ENCODE measurements at places on chromosomes 16 and 17.

- no peak for DNase-seq
Observed at GRCh38 chr17:82798752-82799151, 41.1 kb downstream of the ZNF750 start.

GRCh38 chr17:28744104-28744971 lies 527 bp downstream of the TRAF4 start:
- peak; percentile 90 for DNase-seq

GRCh38 chr17:394718-395095 lies 42.1 kb upstream of the RPH3AL start:
- no peak for DNase-seq

GRCh38 chr16:77307426-77308162 lies 108.4 kb downstream of the SYCE1L start:
- no peak for DNase-seq

- DNase-seq = peak; percentile 93
Observed at GRCh38 chr17:38703742-38704605, 1.1 kb upstream of the MLLT6 start.

GRCh38 chr16:19236561-19237209 lies 48.8 kb upstream of the CLEC19A start:
- DNase-seq = peak; percentile 73

DNA sequence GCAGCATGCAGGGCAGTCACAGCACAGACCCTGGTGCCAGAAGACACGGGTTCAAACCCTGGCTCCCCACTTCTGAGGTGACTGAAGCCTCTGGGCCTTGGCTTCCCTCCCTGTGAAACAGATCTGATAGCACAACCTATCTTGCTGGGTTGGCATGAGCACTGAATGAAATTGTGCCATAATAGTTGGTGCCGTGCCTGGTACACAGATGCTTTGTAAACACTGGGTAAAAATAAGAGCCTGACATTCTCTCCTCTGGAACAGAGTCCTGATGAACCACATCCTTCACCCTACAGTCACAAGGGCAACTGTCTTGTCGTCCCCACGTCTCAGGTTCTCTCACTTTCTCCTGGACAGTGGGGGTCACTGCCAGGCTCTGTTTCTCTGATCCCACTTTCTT lies 35.7 kb downstream of the NOS2 start:
- DNase-seq = no peak

GRCh38 chr16:67942200-67942509 lies 1.8 kb downstream of the LCAT start:
- DNase-seq = peak; percentile 55

GRCh38 chr16:27109666-27110523 lies 43.2 kb downstream of the C16orf82 start:
- DNase-seq = peak; percentile 90

DNA sequence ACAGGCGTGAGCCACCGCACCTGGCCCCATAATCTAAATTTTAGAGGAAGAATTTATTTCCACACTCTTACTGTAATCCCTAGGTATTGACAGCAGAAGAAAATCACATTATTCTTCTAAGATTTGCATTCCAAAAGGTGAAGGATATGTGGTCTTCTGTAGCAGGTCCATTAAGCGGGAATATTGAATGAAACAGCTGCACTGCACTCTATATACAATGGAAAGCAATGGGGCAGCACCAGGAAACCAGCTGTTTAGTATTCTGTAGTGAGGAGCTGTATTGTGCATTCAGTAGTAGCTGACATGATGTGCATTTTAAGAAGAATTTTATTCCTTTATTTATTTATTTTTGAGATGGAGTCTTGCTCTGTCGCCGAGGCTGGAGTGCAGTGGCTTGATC lies 49.6 kb downstream of the PSMD12 start:
- no peak for DNase-seq

- DNase-seq = no peak
Observed at GRCh38 chr17:3900646-3901045, 7.8 kb upstream of the CAMKK1 start.

DNA sequence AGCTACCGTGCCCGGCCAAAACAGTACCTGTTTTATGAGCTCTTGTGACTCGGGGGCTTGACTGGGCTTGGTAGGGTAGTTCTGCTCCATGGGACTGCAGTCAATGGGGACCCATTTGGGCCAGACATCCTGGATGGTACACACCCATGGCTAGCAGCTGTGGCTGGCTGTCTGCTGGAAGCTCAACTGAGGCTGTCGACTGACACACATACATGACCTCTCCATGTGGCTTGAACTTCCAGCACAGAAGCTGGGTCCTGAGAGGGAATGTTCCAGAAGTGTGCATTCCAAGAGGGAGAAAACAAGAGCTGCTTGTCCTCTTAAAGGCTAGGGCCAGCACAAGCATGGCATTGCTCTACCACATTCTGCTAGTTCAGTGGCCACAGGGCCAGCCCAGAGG lies 14.9 kb upstream of the NKD1 start:
- no peak for DNase-seq

DNA sequence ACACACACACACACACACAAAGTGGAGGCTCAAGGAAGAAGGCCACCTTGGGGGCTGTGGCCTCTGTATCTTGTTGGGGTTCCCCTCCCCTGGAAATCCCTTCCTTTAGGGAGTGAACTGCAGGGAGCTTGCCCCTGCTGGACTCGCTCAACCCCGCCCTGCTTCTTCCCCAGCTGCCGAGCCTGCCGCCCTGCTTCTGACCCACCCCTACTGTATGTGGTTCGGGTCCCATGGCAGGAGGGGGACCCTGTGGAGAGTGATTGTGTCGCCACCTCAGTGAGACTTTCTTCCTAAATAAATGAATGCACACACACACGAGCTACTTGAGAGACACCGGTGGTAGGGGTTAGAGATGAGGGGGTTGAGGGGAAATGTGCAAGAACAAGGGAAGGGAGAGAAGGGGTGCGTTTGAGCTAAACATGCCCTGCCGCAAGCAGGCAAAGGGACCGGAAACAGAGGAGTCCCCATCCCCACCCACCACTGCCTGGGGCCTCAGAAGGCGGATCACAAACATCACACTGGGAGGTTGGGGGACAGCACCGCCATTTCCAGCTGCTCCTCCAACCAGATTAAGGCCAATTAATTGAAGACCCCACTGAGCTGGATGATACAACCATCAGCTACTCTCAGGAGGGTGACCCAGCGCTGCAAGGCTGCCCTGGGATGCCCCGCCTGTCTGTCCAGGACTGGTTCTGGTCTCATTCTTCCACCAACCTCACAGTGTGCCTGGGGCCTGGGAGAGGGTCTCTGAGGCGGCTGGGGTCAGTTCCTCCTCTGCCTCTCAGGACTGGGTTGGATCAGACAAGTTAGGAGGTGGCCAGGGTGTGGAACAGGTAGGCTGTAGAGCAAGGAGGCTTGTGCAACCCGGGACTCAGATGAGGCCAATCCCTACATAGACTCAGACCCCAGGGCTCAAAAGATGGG lies 98.9 kb downstream of the SDK2 start:
- no peak for DNase-seq

- no peak for DNase-seq
Observed at GRCh38 chr16:27485811-27486210, 63.9 kb downstream of the GTF3C1 start.

DNA sequence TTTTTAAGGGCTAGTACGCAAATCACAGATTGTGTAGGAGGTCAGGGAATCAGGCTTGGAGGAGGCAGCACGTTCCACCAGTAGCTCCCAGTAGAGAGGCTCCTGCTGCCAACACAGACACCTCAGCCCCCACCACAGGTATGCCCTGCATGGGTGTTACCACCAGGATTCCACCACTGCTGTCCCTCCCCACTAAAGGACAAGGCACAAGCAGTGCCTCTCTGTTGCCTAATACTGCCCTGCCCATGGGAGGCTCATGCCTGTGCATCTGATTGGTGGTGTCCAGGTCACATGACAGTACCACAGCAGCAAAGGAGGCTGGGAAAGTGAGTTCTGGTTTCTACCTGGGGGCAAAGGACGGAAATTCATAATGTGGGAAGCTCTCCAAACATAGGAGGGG lies 33.6 kb upstream of the CACNG4 start:
- no peak for DNase-seq

DNA sequence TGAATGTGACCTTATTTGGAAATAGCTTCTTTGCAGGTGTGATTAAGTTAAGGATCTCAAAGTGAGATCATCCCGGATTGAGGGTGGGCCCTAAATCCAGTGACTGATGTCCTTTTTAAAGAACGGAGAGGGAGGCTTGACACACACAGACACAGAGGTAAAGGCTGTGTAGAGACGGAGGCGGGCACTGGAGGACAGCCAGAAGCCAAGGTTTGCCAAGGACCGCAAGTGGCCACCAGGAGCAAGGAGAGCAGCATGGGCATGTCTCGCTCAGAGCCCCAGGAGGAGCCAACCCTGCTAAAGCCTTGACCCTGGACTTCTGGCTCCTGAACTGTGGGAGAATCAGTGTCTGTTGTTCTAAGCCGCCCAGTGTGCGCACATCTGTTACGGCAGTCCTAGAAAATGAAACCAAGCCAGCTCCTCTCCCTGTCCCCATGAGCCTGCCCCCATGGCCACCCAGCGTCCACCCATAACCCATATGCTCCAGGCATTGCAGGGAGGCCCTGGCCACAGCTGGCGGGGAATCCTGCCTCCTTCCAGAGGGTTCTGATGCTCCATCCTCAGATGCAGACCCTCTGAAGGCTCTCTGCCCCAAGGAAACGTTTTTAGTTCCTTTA lies 15.2 kb downstream of the CNGB1 start:
- DNase-seq = no peak

DNA sequence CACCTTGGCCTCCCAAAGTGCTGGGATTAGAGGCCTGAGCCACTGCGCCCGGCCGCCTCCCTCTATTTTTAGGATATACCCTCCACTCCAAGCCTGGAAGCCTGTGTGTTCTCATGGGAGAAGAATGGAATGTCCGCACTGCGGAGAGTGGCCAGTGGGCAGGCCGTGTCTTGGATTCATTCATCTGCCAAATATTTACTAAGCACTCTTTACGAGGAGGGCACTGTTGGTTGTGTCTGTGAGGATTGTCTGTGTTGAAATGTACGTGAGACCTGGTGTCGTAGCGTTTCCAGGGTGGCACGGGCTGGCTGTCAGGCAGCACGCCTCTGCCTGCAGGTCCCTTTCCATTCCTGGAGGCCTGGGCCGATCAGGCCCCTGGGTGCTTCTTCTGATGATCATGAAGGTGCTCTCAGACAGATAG lies 19.2 kb downstream of the PGS1 start:
- DNase-seq = no peak

DNA sequence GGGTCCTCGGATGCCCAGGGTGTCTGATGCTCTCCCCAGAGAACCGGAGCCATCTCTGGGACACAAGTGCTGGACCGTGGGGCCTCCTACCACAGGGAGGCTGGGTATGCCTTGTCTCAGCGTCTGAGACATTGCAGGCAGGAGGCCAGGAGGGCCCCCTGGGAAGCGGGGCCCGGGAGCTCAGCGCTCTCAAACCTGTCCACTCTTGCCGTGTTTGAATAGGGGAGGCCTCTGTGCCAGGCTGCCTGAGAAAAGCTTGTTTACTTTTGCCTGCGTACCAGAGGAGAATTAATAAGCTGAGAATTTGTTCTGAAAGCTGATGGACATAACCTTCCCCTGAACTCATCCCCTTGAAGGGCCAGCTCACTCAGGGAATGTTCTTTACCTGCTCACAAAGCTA lies 163.8 kb downstream of the NTN1 start:
- DNase-seq = no peak

- DNase-seq = peak; percentile 28
Observed at GRCh38 chr17:61338000-61338798, 61.4 kb upstream of the TBX2 start.

DNA sequence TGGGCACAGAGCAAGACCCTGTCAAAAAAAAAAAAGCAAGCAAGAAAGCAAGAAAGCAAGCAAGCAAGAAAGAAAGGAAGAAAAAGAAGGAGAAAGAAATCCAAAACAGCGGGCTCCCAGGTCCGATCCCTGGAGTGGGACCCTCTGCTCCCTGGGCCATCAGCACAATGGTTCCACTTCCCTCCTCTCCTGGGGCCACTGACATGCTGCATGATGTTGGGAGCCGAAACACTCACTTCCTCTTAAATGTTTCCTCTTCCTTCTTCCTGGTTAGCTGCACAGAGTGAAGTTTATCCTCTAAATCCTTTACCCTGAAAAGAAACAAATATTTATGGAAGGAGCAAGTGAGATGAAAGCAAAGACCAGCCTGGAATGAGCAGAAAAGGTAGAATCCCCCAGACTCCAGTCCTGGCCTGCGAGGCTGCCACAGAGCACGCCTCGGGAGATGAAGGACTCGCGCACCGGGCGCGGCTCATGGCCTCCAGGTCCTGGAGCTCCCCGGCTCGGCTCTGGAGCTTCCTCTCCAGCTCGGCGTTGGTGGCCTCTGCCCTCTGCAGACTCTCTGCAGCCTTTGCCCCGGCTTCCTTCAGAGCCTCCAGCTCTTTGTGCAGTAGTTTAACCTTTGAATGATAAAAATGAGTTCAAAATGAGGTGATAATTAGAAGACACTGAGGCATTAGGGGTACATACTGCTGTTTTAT lies 19.0 kb downstream of the CCDC57 start:
- DNase-seq = no peak

DNA sequence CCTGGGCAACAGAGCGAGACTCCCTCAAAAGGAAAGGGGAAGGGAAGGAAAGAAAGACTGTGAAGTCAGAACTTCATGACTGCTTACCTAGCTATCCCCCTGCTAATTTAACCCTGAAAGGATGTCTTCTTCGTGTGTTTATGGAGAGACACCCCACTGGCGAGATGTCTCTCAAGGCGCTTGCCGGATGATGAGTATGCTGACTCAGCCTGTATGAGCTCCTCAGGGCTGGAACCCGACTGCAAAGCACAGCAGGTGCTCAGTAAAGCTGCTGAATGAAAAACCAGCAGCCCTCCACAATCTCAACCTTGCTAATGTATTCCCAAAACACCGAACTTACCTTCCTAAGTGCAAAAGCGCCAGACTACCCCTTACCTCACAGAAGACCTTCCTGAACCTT lies 2.3 kb downstream of the ANKFY1 start:
- no peak for DNase-seq

DNA sequence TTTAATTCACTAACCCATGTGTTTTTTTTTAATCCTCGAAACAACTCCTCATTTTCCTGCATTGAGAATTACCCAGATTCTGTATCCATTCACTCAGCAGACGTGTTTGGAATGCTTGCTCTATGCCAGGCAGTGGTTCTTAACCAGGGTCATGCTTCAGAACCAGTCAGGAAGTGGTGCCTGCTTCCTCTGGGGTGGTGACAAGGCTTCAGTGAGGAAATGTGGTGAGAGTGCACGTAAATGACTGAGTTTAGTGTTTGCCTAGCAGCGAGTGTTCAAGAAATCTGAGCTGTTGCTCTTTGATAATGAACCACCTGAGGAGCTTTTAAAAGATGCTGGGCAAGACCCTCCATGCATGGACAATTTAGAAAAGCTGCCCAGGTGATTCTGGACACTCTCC lies 9.9 kb downstream of the ZFP90 start:
- no peak for DNase-seq

Data from hepatocyte (in vitro differentiated cells).